Renal pelvis (tissue), 12 donors: ENCODE measurements at places on chromosomes 1 and 21. TPM values are rescaled to one million over a fixed set of nuclear protein-coding genes. Genes with fewer than 3 reads are reported as not detected.
A peak's percentile ranks its signal among the peaks of the same experiment; 100 is the strongest.

DNA sequence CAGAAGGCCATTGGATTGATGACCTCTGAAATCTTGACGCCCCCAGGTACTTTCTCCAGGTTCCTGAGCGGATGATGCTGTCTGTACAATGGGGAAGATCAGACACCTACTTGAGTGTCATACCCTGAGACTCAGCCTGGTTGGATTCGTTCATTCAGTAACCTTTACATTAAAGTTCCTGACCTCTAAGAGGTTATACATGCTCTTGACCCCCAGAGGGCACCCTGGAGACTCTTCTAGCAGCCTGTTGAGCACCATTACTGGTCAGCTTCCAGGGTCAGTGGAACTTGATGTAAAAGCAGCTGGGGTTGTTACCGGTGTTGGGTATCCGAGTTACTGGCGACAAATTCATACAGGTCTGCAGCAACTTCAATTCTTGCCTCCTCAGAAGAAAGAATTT lies 114.3 kb upstream of the ZNF678 start:
- no peak for DNase-seq

- no peak for DNase-seq
Measured at GRCh38 chr1:47646676-47647075, 208.8 kb downstream of the FOXD2 start.

GPR52 gene
- polyA plus RNA-seq = not detected

GRCh38 chr21:24829397-24829796 lies 777.9 kb downstream of the MRPL39 start:
- DNase-seq = no peak

CR1L gene
- polyA plus RNA-seq = 0.78 TPM

MROH9 gene
- not detected for polyA plus RNA-seq

GRCh38 chr1:40344597-40344996 lies 27.5 kb upstream of the COL9A2 start:
- DNase-seq = no peak

TMEM50A gene
- polyA plus RNA-seq = 101 TPM

DNA sequence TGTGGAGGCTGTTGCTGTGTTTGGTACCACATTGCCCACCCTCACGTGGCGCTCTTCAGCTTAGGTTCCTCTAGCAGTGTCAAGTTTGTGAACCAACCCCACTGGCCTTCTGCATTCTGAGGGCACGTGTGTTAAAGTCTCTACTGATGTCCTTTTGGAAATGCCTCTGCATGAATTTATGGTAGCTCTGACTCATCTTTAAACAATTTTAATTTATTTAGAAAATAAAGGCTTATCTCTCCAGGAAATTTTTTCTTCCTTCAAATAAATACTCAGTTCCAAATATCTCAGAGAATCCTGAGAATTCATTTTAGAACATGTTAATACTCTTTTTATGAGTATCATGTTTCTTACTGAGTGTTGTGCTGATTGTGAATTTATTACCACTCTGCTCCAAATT lies 5.5 kb downstream of the CD1D start:
- no peak for DNase-seq

- no peak for DNase-seq
Measured at GRCh38 chr1:198775606-198776005, 136.8 kb downstream of the PTPRC start.

- no peak for DNase-seq
Measured at GRCh38 chr1:25616987-25617624, 515 bp downstream of the MAN1C1 start.

GRCh38 chr21:33237486-33237885 lies 7.7 kb downstream of the IFNAR2 start:
- DNase-seq = no peak

DNA sequence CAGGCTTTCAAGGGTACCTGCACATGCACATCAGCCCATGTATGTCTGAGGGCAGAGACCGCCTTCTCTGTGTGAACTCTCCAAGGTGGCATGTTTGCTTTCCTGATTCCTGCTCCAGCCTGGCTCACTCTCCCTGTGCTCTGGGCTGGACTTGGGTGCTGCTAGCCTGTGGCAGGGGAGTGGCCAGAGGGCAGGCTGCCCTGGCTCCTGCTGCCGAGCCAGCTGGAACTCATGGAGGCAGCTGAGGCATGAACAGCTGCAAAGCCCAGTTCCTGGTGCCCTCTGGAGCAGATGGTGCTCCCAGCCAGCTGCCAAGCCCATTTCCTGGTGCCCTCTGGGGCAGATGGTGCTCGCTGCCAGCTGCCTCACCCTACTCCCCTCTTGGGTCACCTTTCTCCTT lies 7.6 kb downstream of the UBL4B start:
- DNase-seq = no peak

DNA sequence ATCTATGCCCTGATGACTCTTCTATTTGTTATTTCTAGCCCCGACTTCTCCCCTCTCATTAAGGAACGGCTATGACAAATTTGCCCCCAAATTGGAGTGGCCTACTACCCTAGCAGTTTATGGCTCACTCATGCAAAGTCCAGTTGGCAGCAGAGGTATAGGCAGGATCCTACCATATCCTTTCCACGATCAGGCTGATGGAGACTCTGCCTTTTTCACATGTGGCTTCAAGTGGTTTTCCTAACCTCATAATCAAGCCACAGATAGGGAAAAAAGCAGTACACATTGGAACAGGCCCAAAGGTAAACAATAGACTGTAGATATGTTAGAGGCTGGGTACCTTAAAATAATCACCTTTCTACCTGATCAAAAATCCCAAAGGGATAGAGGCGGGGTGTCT lies 292.5 kb downstream of the NCAM2 start:
- DNase-seq = no peak

- no peak for DNase-seq
Measured at GRCh38 chr1:183283286-183283685, 97.2 kb downstream of the LAMC2 start.

MRPS14 gene
- polyA plus RNA-seq = 46.4 TPM

DNA sequence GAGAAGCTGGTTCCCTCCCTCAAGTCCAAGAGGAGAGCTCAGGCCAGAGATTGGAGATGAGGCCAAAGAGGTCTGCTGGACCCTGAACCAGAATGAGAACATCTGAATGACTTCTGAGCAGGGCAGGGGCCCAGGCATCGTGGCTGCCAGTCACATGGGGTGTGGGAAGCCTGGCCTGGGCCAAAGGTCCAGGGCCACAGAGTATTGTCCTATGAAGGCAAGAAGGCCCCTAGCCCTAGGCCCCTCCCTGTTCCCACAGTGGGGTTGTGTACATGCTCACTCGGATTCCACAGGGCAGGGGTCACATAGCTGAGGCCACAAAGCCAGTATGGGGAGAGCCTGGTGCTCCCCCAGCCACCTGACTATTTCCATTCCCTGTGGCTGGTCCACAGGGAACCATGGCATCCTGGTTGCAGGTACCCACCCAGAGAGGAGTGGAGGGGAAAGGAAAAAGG lies 18.5 kb upstream of the SLC1A7 start:
- DNase-seq = no peak

DNA sequence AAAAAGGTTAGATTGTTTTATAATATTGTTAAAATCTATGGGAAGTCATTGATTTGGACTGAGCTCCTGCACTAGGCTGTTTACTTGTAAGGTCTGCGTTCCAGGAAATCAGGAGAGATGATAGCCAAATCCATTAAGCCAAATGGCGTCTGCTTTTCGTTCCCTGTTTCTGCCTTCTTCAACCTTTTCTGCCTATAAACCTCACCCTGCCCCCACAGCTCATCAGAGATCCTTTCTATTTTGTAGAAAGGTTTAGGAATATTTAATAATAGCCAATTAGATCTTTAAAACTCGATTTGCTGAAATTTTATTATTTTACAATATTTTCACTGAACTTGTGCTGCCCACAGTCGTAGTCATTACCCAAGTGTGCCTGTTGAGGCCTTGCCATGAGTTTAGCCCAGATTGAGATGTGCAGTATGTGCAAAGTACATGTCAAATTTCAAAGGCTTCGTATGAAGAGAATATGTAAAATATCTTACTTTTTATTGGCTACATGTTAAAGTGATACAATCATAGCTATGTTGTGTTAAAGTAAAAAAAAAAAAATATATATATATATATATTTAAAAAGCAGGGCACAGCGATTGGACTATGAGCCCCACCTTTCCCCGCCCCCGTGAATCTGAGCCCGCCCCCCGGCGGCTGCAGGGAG lies 444 bp upstream of the IARS2 start:
- no peak for DNase-seq

- DNase-seq = no peak
Measured at GRCh38 chr1:61093525-61094137, 11.3 kb downstream of the NFIA start.

- DNase-seq = peak; percentile 47
Measured at GRCh38 chr1:90133133-90133532, 138.2 kb downstream of the ZNF326 start.

CRYBG2 gene
- 1.6 TPM for polyA plus RNA-seq

DNA sequence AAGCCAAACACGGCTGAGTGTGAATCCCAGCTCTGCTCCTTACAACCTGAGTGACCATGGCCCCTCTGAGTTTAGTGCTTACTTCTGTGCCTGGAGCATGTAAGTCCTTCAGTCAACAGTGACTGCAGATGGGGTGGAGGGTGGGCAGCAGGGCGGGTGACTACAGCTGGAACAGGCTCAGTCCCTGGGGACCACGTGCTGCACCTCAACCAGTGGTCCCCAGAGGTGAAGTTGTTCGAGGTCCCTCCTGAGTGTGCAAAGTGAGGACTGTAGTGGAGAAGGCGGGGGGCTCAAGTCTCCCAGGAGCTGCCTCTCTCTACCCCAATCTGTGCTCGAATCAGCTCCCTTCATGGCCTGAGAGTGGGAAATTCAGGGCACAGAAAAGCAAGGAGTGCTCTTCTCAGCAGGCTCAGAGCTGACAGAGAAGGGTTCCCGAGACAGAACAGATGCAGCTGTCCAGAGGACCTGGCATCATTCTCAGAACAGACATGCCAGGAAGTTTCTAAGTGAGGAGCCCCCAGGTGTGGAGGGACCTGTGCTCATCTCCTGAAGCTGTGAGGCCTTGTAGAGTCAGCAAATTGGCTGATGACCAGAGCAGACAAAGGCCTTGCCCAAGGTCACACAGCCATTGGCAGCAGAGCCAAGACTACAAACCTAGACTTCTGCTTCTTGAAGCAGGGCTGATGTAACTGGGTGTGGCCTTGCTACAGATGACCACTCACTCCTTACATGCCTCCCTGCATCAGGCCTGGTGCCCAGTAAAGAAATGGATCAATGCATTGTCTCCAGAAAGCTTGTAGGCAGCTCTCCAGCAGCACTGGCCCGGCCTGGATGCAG lies 61.7 kb upstream of the EDN2 start:
- DNase-seq = no peak

DNA sequence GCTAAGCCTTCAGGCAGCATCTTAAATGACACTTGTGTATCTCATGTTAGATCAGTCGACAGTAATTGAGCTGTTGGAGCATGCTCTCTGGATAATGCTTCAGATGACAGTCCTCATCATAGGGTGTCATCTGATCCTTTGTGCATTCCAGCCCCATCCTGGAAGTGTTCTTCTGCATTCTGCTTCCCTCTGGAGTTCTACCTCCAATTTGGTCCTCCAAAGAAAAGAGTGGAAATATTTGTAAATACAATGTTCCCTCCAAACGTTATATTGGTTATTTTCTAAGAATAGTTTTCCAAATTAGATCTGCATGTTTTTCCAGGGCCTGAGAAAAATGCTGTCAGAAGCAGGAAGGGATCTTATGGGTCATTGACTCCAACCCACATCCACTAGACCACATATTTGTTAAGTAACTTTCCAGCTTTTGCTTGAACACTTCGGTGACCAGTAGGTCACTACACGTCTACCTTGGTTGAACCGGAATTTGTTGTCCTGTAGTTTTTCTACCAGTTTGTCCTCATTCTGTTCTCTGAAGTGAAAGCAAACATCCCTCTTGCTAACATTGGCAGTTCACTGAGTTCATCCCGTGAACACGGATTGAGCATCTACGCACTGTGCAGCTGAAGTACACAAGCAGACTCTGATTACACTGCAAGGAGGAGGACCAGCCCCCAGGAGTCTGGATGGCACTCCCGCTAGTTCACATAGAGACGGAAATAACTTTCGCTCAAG lies 136.0 kb downstream of the TLR5 start:
- DNase-seq = peak; percentile 50

DNA sequence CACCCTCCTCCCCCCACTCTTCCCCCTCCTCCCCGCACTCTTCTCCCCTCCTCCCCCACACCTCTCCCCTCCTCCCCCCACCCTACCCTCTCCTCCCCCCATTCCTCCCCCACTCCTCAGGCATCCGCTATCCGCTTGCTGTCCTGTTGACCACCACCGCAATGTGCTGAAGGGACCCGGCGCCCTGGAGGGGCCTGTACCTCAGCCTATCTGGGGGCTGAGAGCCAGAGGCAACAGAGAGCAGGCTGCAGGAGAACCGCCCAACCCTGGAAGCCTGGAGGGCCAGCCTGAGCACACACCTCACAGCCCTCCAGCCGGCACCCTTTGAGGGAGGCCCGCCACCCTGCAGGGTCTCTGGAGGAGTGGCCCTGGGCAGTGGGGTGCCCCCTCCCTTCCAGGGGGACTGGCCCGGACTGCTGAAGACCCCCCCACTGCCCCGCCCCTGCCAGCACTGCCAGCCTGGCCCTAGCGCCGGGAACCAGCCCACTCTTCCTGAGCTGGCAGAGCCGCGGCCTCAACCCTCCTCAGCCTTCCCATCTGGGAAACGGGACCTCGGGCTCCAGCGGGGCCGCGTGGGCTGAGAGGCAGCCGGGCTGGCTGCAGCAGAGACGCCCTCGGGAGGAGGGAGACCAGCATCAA lies 1.2 kb downstream of the C1QTNF12 start:
- no peak for DNase-seq

RNF186 gene
- 0.36 TPM for polyA plus RNA-seq

B4GALT2 gene
- polyA plus RNA-seq = 38.0 TPM

RNF223 gene
- 0.88 TPM for polyA plus RNA-seq

- DNase-seq = no peak
Measured at GRCh38 chr1:84669831-84670230, 20.4 kb downstream of the SSX2IP start.

DNA sequence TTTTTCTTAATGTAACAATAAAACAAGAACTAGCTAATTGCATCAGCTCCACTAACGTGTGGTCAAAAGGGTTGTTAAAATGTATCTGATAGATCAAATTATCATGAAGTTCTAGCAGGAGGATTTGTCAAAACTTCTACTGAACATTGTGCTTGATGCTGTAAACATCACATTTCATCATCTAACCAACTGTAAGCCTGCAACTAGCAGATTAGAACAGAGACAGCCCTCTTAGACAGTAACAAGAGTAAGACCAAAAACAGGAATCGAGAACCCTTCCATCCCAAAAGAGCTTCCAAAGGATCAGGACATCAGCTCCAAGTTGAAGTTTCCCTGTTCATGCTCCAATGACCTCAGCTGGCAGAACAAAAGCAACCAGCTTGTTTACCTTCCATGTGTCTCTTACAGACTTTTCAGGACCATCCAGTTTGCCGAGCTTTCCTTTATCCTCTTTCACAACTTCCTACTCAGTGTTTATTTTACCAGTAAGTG lies 44.6 kb downstream of the NIBAN1 start:
- peak; percentile 4 for DNase-seq

KAZN gene
- 41.2 TPM for polyA plus RNA-seq

PGLYRP4 gene
- not detected for polyA plus RNA-seq

DIO1 gene
- 7.1 TPM for polyA plus RNA-seq

SLC44A5 gene
- 9.6 TPM for polyA plus RNA-seq

DNA sequence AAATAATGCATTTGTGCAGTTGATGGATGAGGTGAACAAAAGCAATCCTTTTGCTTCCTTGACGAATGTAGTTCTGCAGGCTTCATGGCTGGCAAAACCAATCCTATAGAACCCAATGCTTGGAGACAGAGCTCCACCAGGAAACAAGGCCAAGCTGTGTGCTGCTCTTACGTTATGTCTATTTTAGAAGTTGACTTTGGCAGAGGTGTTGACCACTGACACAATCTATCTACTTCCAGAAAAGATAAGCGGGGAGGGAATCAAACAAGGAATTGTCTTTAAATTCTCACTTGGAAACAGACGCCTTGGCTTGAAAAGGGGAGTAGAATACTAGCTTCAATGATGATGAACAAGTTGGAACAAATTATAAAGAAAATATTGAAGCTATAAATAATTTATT lies 211.2 kb downstream of the SETD4 start:
- DNase-seq = no peak

FAM78B gene
- 1.2 TPM for polyA plus RNA-seq

WNT9A gene
- polyA plus RNA-seq = 1.6 TPM
